ENCODE measurements at places on chromosomes 4 and X.

DNA sequence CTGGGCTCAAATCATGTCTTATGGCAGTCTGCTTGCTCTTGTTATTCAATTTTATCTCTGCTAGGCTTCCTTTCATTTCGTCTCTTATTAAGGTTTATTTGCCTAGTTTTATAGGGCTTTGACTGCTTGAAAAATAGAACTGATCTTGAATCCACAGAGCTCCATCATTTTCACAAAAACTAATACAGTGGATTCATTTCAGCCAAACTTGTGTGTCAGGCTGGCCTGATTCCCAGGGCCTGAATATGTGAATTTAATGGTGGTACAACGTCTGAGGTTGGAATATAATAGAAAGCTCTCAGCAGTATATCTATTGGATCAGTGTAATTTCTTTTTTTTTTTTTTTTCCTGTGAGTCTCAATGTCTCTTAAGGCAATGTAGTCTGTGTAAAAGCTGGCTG, 123.3 kb downstream of the POU4F2 start:
- DNase-seq: no peak

- no peak for DNase-seq
Observed at GRCh38 chr4:64807821-64808220, 398.6 kb upstream of the TECRL start.

- DNase-seq: peak; percentile 17
Observed at GRCh38 chrX:20320461-20321159, 53.9 kb upstream of the RPS6KA3 start.

GRCh38 chr4:60897415-60897814, 302.7 kb upstream of the ADGRL3 start:
- DNase-seq: no peak

GRCh38 chrX:7109049-7109531, 38.4 kb upstream of the STS start:
- DNase-seq: no peak

- no peak for DNase-seq
Observed at GRCh38 chrX:9318766-9319165, 146.1 kb upstream of the TBL1X start.

DNA sequence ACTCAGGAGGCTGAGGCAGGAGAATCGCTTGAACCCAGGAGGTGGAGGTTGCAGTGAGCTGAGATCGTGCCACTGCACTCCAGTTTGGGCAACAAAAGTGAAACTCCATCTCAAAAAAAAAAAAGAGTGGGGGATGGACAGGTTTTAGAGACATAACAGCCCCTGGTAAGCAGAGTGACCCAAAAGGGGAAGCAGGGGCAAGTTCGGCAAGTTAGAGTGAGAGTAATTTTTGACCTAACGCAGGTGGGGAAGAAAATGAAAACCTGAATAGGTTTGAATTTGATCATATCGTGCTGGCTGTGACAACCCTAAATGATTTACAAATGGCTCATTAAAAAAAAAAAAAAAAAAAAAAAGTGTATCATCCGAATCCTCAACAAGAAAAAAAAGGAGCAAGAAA, 25.7 kb upstream of the TMEM131L start:
- DNase-seq: peak; percentile 42

DNA sequence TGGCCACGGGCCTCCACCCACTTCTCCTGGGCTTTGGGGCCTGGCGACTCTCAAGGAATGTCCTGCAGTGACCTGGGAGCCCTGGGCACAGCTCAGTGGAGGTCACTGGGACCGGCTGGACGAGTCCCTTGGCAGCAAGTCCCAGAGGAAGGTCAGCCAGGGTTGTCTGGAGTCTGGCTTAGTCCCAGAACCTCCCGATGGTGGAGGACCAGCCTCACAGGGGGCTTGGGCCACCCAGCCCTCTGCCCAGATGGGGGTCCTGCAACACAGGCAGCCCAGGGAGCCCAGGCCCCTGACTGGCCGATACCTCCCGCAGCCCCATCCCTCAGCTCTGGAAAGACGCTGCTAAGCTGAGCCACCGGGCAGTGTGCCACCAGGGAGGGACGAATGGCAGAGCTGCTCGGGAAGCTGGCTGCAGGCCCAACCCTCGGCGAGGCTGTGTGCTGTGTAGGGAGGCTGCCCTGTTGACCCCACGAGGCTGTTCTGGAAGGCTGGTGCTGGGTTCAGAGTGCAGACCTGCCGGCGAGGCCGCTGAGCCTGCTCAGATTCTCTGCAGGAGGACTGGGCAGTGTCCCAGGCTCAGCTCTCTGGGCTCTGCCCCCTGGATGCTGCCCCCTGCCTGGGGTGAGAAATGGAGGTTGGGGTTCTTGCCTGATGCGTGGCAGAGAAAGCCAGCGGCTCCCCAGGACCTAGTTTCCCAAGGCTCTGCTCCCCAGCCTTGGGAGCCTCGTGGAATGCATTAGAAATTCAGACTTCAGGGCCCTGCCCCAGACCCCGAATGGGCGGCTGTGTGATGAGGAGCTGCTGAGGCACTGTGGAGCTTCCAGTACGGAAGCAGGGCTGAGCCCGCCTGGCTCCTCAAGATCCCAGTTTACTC, 61.7 kb downstream of the ADRA2C start:
- DNase-seq: no peak

GRCh38 chrX:42751573-42751972, 26.4 kb downstream of the PPP1R2C start:
- DNase-seq: no peak

DNA sequence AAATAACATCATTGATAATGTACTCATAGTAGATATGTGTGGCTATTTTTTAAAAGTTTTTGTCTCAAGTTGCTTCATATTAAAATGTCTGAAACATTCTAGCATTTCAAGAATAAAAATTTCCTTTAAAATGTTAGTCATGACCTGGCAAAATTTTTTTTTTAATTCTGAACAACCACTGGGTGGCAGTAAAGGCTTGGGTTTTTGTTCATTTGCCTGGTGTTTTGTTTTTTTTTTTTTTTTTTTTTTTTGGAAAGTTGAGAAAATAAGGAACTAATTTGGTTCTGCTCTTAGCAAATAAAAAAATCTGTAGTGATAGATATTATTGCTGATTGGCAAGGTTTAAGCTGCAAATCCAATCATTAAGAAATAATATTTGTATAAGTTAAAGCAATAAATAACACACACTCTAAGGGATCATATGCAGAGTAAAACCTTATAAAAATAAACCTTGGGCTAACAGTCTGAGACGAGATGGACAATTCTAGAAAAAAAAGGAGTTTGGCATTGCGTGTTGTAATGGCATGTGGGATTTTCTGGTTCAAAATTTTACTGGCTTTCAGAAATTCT, 81.4 kb downstream of the CEP44 start:
- DNase-seq: no peak

GRCh38 chrX:109782994-109783700, 50.1 kb upstream of the ACSL4 start:
- peak; percentile 26 for DNase-seq

DNA sequence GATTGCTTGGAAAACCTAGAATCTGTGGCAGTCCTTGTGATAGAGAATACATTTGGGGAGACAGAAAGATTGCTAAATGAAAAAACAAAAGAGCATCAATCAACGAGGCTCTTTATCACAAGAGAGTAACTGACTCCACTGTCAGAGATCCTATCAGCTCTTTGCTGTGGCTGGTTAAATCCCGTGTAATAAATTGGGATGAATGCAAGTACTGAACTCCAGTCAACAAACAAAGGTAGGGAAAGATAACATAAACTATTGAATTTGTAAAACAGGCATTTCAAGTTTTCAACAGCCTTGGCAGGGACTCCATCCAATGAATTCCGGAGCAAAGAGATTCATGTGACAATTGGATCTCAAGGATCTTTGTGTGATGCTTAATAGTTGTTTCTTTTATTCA, 21.3 kb downstream of the MMRN1 start:
- DNase-seq: no peak

DNA sequence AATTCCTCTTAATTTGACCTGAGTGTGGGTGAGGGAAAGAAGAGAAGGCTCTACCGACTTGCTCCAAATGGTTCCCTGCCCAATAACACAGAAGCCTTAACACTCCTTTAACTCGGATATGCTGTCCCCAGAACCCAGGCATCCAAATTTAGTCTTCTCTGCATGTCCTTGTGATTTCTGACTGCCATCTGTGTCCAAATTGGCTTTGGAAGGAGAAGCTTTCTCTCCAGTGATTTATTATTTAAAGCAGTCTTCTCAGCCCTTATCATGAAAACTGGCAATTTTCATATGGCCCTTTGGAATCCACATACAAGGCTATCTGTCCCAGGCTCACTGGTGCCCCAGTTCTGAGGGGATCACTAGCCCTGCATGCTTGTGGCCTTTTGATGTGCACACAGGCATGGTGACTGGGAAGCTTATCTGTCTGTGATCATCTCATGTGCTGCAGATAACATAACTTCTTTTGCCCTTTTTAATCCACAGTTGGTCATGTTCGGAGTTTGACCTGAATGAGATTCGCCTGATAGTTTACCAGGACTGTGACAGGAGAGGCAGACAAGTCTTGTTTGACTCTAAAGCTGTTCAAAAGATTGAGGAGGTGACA, 56.7 kb downstream of the FNIP2 start:
- no peak for DNase-seq

GRCh38 chr4:99062120-99062519, 26.5 kb downstream of the ADH5 start:
- no peak for DNase-seq

DNA sequence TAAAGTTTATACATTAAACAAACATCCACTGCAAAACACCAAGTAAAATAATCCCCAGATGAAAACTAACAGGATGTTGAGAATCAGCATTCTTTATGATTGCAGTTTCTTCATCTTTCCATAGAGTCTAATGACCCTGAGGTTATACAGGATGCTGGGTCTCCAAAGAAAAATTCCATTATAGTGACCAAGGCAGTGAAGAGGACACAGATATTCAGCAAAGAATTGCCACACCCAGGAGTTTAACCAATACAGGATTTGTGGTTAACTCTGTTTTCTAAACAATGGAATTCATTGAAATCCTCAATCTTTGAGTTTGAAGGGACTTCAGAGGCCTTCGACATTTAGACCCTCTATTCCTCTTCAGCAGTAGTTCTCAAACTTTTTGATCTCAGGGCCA, 76.2 kb upstream of the ESX1 start:
- no peak for DNase-seq

GRCh38 chrX:139290310-139290709, 240.2 kb upstream of the F9 start:
- DNase-seq: no peak

DNA sequence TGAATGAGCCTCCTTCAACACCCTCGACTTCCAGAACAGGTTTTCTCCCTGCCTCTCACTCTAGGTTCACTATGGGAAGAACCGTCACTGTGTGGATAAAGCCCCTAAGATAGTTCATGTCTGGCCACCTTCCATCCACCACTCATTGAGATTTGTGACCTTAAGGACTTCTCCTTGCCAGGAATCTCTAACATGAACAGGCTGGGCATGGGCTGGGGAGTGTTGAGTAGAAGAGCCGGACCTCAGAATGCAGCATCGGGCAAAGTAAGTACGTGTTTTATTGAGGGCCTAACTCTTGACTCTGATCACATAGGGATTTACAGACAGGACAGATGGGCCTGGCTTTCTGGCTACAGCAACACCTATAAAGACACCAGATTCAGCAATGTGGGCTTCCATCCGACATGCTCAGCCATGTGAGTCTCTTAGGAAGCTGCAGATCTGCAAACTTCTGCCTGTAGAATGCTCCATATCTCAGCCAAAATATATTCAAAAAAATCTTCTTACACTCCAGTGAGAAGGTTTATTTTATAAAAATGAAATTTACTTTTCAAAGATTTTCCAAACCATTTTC, 26.4 kb upstream of the TRIM60 start:
- DNase-seq: no peak

GRCh38 chr4:116736756-116737155, 348.6 kb downstream of the TRAM1L1 start:
- DNase-seq: no peak
